ENCODE measurements at places on chromosomes 2 and 18.

DNA sequence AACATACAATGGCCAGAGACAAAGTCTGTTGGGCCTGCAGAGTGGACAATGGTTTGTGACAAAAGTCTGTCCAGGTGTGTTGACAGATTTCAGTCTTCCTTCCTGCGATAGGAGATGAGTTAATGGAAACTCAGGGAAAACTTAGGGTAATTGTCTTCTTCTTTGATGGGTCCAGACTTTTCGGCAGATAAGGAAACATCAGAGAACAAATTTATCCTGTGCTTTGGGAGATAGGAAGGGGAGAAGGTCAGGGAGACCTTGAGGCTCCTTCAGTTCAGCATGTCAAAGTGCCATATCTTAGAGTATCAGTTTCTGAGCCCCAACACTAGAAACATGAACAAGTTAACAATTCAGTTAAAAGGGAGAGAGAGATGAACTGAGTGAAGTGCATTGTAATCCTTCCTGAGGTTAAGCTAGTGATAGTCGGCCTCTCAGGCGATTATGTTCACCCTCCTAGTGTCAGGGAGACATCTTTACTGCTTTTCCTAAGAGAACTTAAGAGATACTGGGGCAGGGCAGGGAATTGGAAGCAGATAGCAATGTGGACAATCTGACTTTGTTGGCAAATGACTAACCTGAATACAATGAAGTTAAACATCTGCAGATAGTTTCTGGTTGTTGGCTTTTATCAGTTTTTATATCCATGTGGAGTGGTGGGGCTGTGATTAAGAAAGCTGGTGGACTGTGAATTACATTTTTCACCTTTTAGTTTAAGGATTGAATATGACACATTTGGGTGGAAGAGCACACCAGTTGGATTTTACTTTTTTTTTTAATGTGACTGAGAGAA, 248.8 kb upstream of the FN1 start:
- no peak for DNase-seq

GRCh38 chr2:102585847-102586404, 33.4 kb upstream of the SLC9A2 start:
- no peak for DNase-seq

GRCh38 chr2:134324947-134325346, 71.1 kb downstream of the MGAT5 start:
- DNase-seq = no peak

GRCh38 chr2:176729706-176730569, 460.7 kb downstream of the MTX2 start:
- DNase-seq = no peak

Data from NCI-H1048 (cell line).